ENCODE measurements at places on chromosomes 6 and 20. TPM values are rescaled to one million over a fixed set of nuclear protein-coding genes. Genes with fewer than 3 reads are reported as not detected.
A peak's percentile ranks its signal among the peaks of the same experiment; 100 is the strongest.

GRCh38 chr6:166586424-166587156, at the start of gene RAMACL:
RAMACL (minus strand) TSS chr6:166586678; CDS start chr6:166586477, 201 bp downstream.
- DNase-seq: no peak

The ULBP3 gene
- 9.4 TPM for total RNA-seq

DNA sequence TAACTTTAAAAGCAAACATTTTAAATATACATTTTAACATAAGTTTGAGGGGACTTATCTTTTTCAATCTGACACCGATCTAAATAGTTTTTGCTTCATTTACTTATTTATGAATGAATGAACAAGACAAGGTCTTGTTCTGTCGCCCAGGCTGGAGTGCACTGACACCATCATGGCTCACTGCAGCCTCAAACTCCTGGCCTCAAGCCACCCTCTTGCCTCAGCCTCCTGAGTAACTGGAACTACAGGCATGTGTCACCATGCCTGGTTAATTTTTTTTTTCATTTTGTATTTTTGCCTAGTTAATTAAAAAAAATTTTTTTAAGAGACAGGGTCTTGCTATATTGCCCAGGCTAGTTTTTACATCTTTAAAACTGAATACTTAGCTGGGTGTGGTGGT, 25.4 kb downstream of the FBXO9 start:
- no peak for DNase-seq

DNA sequence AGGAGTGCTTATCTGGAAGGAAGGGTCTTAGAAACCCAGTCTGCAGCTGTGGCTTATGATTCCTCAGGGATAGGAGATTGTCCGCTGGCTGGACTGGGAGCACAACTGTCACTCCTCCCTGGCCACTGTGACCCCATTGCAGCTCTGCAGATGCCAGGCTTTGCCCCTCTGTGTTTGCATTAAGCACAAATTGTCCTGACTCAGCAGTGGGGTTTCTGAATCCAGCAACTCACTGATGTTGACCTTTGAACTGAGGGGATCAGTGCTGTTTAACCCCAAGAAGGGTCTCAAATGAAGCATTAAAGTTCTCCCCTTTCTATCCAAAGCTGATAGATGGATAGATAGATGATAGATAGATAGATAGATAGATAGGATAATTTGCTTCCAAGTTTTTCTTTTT, 29.5 kb downstream of the DACT2 start:
- no peak for DNase-seq

DNA sequence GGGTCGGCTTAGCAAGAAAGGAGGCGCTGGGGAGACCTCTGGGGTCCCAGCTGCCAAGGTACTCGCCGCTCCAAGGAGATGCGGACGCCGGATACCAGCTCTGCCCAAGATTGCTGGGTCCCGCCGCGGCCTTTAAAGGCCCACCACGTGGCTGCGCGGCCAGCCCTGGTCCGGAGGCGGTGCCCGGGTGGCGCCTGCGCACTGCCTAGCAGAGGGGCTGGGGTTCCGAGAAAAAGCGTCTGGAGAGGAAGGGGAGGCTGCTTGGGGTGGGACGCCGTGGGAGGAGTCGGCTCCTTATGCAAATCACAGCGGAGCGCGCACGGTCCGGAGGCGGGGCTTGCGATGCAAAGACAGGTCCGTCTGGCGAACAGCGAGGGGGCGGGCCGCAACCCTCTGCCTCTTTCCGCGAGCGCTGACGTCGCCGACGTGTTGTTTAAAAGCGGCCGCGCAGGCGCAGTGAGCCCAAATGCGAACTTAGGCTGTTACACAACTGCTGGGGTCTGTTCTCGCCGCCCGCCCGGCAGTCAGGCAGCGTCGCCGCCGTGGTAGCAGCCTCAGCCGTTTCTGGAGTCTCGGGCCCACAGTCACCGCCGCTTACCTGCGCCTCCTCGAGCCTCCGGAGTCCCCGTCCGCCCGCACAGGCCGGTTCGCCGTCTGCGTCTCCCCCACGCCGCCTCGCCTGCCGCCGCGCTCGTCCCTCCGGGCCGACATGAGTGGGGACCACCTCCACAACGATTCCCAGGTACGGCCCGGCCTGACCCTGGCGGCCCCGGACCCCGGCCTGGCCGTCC, at the start of gene TOP1:
TOP1 (plus strand) TSS at position 464 of the 791 bp plus-strand sequence; CDS start at position 710, 246 bp downstream.
- peak; percentile 99 for DNase-seq

- DNase-seq: no peak
Observed at GRCh38 chr6:40810171-40810570, 223.0 kb upstream of the LRFN2 start.

- DNase-seq: no peak
Observed at GRCh38 chr6:110033101-110033500, 55.0 kb downstream of the GPR6 start.

The CPNE5 gene
- 0.63 TPM for total RNA-seq

- DNase-seq: no peak
Observed at GRCh38 chr6:90035047-90035723, 140.9 kb downstream of the GJA10 start.

DNA sequence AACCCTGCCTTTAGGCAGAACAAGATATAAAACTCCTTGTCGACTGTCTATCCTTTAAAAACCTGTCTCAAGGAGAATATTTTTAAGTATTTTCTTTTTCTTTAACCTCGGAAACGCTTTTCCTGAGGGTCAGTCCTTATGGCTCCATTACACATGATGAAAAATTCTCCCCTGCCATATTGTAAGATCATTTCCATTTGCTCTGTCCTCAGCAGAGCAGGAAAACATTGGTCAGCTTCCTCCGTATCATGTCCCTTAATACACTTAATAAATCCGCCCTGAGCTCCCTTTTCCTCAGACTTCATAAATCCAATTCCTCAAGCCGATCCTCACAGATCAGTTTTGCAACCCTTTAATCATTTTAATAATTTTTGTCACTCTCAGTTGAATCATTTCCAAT, 234.5 kb upstream of the AGPAT4 start:
- no peak for DNase-seq

The ASIP gene
- total RNA-seq: not detected

The DSP gene
- total RNA-seq: 0.07 TPM

DNA sequence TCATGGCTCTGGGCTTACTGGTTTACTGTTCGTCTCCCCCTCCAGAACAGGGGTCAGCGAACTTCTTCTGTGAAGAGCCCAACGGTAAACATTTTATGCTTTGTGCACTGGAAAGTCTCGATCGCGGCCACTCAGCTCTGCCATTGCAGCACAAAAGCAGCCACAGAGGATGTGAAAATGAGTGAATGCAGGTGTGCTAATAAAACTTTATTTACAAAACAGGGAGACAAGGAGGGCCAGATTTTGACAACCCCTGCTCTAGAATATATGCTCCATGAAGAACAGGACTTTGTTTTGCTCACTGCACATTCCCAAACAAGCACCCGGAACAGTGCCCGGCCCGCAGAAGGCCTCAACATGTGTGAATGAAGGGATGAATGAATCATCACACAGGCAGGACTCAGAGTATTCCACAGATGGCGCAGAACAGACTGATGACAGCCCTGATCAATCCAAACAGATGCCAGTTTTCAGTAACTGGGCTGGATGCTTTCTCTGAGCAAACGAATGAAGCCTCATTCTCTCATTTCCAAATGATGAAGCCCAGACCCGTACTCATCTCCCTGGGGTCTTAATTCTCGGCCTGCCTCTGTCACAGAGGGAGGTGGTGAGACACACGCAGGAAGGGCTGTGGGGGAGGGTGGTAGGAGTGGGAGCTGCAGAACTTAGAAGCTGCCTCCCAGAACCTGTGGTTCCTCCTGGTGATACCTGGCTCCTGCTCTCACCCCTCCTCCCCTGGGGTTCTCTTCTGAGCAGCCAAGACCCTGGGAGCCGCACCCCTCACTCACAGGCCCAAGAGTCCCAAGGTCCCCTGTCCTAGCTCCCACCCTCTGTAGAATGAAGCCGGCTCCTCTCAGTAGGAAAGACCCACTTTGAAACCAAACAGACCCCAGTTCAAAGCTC, 196.4 kb downstream of the PREX1 start:
- DNase-seq: no peak

The GGTLC1 gene
- not detected for total RNA-seq

- DNase-seq: no peak
Observed at GRCh38 chr20:60804918-60805630, 447.0 kb upstream of the CDH4 start.

GRCh38 chr6:107386340-107386739, 73.0 kb downstream of the PDSS2 start:
- DNase-seq: no peak

GRCh38 chr6:24960991-24961475, 25.3 kb upstream of the RIPOR2 start:
- DNase-seq: no peak

GRCh38 chr20:61303675-61304074, 51.6 kb downstream of the CDH4 start:
- DNase-seq: no peak

The LY6G6F gene
- not detected for total RNA-seq

DNA sequence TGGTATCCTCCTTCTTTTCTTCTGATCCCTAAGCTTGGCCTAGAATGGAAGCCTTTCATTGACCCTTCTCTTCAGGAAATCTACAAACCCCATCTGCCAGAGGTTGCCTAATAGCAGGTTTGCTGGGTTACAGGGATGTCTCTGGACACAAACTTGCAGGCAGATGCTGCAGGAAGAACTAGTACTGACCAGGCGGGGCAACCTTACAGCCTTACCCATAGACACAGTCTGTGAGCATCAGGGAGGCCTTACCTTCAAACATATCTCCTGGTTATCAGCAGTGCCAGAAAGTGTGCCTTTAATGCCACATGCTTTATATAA, 2.6 kb downstream of the SCUBE3 start:
- DNase-seq: no peak

GRCh38 chr20:33524261-33524660, 34.4 kb downstream of the CBFA2T2 start:
- DNase-seq: no peak

GRCh38 chr6:73713426-73714147, 17.6 kb downstream of the CD109 start:
- DNase-seq: no peak

DNA sequence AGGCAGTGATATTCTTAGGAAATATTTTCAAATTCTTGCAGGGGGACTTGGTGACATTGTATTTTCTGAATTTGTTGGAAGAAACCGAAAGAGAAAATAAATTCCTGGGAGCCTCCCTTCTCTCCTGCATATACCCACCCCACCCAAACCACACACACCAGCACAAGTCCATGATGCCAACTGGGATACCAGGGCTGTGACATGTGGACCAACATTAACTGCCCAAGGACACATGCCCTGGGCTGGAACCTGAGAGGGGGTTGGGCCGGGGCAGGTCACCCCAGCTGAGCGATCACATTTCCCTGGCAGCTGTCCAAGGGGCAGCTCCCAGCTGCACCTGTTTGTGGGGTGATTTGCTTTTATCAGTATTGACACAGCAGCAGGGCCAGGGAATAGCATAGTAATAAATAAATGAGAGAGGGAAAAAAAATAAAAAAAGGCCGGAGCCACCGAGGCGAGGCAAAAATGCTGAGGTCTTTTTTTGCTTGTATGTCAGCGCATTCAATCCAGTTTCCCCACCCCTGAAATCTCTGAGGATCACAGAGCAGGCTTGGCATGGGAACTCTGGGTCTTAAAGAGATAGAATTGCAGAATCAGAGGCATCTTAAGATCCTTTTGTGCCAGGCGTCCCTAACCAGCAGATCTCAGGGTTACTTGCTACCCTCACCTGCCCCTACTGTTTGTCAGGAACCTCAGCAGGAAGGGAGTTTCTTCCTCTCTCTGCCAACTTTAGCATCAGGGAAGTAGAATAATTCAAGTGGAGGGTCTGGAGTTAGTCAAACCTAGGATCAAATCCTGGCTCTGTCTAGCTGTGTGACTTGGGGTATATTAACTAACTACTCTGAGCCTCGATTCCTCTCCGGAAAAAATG, 66.5 kb upstream of the PIM1 start:
- DNase-seq: no peak

GRCh38 chr6:151324488-151324825, 66.9 kb downstream of the ZBTB2 start:
- DNase-seq: no peak

The PRDM13 gene
- total RNA-seq: 1.6 TPM

The MTG2 gene
- total RNA-seq: 34.3 TPM

GRCh38 chr6:107185391-107185970, 70.2 kb upstream of the BEND3 start:
- no peak for DNase-seq

DNA sequence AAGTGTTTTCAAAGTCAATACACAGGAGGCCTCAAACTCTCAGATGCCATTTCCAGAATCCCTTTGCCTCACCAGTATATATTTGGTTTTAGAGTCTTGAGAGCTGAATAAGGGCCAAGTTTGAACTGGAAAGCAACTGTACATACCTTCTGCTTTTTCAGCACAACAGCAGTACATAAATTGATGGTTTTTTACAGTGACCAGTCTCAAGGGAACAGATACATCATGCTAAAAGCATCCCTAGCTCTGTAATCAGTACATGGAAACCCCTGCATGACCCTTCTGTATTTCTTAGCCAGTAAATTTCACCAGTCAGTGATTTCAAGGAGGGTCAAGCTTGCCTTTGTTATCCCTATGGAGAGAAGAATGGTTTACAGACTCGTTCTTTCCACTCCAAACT, 40.6 kb upstream of the ECHDC1 start:
- no peak for DNase-seq

Measured in NCI-H460 (cell line).